ENCODE measurements at places on chromosomes 12 and 14. TPM values are rescaled to one million over a fixed set of nuclear protein-coding genes. Genes with fewer than 3 reads are reported as not detected.

DNA sequence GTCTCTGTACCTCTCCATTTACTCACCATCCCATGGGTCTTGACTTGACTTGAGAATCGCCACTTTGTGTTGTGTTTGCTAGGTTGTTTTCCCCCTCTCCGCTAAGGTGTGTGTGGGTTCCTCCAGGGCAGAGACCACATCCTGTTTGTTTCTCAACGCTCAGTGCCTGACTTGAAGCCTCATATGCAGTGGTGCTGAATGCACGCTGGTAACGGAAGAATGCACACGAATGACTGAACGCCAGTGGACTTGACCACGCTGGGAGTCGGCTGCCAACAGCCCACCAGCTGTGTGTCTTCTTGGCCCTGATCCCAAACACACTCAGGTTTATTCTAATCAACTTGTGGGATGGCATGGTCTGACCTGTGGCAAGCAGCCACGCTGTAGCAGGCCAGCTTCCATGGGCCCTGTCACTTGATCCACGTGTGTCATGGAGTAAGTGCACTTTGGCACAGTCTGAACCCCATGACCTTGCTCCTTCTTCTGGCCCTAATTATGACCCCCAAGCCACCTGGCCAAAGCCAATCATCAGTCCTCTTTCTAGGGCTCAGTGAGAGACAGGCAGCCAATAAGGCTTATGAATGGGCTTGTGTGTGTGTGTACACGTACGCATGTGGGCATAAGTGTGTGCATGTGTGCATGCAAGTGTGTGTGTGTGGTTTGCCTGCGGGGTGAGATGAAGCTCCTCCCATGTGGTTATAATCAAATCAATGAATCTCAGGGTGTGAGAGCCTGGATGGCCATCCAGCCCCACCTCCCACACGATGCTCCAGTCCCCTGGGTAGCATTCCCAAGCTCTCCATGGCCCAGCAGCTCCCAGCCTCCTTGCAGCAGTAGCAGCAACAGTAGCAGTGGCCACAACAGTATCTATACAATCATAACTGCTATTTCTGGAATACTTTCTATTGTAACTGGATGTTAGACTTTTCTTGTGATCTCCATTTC is 6.4 kb upstream of the TC2N start:
- no peak for DNase-seq

- DNase-seq, result no peak
These were observed 649.8 kb downstream of the RPS29 start for GRCh38 chr14:48936362-48936761.

DNA sequence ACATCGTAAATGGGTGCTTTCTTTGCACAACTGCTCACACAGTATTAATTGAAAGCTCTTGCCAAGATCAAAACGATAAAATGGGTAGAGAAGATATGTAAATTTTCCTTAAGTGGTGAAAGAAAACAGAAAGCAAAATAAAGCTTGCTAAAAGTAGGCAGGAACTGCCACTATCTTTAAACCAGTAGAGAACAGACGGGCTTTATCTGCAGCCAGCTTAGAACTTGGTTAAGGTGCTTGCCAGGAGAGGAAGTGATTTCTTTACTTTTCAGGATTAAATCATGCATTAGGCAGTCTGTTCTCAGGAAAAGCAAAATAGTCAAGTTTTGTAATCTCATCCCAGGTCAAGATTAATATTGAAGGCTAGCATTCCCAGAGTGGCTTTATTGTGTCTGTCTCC is 56.9 kb upstream of the CCDC175 start:
- no peak for DNase-seq

GRCh38 chr12:6780573-6780972 is 8.3 kb downstream of the LAG3 start:
- DNase-seq, result no peak

- DNase-seq, result no peak
These were observed 4.5 kb downstream of the AP5M1 start for GRCh38 chr14:57273236-57273635.

DNA sequence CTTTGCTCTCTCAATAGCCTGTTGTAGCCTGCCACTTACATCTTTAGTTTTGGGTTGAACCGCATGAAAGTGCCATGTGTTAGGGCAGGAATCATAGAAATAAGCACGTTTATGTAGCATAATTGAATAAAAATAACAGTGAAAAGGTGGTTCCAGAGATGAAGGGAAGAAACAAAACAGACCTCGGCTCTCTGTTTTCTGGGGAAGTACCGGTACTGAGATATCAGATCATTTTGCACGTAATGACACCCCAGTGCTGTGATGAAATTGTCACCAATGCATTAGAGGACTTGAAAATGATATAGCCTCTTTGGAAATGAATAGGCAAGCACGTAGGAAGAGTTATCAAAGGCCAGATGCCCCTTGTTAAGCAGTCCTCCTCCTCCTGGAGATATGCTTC is 42.5 kb upstream of the DLK1 start:
- no peak for DNase-seq

- no peak for DNase-seq
These were observed 114.0 kb downstream of the SLC38A4 start for GRCh38 chr12:46711756-46712155.

GRCh38 chr14:20469890-20470602 is 840 bp downstream of the PNP start:
- peak; percentile 28 for DNase-seq

- no peak for DNase-seq
These were observed 58.3 kb upstream of the RFLNA start for GRCh38 chr12:124236625-124237031.

DNA sequence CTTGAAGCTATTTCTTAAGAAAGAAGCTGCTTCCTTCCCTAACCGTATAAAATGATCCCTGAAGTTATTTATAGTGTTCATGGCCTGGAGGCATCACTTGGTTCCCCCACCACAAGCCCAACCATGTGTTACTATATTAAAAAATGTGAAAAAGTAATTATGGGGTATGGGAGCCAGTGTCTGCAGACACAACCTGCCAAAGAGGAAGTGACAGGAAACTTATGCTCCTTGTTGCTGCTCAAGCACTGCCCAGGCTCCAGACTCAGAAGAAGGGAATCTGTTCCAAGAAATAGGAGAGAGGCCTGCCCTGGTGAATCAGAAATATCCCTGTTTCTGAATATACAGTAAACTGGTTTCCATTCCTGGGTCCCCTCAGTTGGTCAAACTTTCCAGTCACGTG is 217.2 kb upstream of the BMP4 start:
- DNase-seq, result no peak

DNA sequence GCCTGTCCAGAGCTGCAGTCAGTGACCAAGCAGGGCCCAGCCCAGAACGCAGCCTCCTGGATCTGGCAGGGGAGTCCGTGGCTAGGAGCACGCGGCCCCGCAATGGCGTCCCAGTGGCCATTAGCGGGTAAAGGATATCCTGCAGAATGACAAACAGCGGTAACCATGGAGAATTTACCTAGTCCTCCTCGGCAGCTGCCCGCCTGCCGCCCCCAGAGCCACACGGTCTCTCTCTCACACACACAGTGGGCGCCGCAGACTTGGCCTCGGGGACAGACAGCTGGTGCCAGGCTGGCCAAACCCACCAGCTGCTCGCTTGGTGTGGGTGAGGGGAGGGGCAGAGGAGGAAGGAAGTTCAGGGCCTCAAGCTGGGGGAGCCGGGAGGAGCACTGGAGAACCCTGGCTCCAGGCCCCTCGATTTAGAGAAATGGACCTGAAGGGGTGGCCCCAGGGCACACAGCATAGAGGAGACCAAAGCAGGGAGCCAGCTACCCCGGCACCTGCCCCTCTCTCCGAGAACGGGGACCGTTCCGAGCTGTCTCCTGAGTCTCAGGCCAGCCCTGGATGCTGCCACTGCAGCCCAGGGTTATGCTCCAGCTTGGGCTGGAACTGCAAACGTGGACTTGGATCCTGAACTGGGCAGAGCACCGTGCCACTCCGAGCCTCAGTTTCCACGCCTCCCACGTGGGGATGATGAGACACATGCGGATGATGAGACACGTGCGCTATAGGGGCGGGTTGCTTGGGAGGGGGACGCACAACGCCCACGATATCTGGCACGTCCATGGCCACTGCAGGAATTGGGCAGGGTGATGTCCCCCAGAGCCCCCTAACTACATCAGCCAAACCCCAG is 3.4 kb downstream of the CDK2AP1 start:
- peak; percentile 54 for DNase-seq

DNA sequence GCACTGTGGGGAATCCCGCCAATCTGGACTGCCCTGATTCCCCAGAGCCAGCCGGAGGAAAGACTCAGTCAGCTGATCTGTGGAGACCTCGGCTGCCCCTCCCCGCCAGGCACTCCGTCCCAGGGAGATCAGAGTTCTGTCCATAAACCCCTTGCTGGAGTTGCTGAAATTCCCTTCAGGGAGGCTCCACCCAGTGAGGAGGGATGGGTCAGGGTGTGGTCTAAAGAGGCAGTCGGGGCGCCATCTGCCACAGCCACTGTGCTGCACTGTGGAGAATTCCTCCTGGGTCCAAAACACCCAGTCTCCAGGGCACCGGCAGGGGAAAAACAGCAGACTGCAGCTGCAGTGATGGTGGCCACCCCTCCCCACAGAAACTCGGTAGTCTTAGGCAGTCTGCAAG is 1922.3 kb upstream of the FLRT2 start:
- DNase-seq, result no peak

DNA sequence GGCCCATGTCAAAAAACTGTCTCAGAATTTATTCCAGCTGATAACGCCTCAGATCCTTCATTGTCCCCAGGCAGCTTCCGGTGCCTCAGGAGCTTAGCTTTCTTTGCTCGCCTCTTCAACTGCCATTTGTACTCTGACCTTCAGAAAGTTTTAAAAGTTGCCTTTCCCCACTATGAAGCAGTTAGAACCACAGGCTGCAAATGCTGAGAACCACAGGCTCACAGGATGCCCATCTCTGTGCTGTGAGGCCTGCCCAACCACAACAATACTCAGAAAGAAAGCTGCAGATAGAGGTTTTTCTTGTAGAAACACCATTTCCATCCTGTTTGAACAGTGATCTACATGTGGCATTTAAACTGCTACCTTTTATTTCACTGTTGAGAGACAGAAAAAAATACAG is 131.1 kb downstream of the PRKCH start:
- DNase-seq, result no peak

DNA sequence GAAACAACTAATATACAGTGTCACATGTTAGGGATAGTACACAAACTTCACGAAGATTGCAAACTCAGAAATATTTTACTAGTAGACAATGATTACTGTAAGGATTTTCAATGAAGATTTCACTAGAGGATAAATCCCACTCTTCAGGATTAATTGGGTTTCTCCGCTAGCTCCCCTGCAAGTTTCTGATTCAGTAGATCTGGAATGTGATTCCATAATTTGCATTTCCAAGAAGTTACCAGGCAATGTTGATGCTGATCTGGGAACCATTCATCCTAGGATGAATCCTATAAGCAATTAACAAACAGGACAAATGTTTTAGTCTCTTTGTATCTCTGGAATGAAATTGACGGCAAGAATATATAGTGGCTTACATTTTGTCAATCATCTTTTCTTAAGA is 272.4 kb downstream of the ALX1 start:
- DNase-seq, result no peak

- DNase-seq, result peak; percentile 36
These were observed at the start of gene INF2 for GRCh38 chr14:104689109-104689880. TSS of gene INF2 (plus strand) at chr14:104689618. CDS start at chr14:104701366, 11,748 bp downstream.

The IAPP gene
- not detected for total RNA-seq

The ASCL1 gene
- total RNA-seq, result 14.0 TPM

Data from cerebellum (tissue), 4 donors.